ENCODE measurements at places on chromosomes 4 and X.

- no peak for DNase-seq
Measured at GRCh38 chr4:39718366-39719323, 20.7 kb downstream of the UBE2K start.

DNA sequence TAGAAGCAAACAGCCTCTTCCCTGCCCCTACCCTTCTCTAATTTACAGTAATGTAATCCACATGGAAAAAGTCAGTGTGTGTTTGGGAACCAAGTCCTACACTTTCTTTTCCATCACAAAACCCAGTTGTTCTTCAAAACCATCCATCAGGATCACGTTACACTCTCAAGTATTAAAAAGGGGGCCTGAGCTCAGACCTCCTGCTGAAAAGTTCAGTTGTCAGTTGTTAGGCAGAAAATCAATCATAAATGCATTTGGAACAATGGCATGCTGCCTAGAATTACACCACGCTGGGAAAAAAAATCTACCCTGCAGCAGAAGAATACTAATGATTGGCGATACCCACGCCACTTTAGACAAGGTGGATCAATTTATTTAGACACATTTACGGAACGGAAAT lies 236.5 kb downstream of the PARM1 start:
- DNase-seq, result no peak

DNA sequence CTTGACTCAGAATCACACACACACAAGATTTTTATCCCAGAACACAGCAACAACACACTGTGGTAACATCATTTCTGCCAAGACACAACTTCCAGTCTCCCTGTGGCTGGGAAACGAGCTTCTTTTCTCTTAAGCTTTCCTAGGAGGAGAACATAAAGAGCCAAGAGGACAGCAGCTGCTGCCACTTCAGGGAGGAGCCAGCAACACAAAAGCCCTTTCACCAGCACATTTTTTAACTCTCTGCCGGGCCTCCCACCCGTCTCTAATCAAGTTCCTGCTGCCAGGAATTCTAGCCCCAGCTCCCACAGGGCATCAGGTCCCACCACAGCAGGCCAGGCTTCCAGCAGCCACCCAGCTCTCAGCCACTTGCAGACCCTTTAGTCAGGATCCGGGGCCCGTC lies 22.4 kb downstream of the FAT1 start:
- DNase-seq, result no peak

- DNase-seq, result no peak
Measured at GRCh38 chr4:163868445-163868844, 374.0 kb downstream of the TMA16 start.
